Astrocyte (in vitro differentiated cells and primary cell): ENCODE measurements at places on chromosomes 6 and 20. TPM values are rescaled to one million over a fixed set of nuclear protein-coding genes. Genes with fewer than 3 reads are reported as not detected.
A peak's percentile ranks its signal among the peaks of the same experiment; 100 is the strongest.

- DNase-seq: no peak
- no peak overlapping the region for H3K4me3 ChIP-seq
- no peaks in the 10 kb centered on the region for H3K36me3 ChIP-seq
- H3K27me3 ChIP-seq: peaks cover 5% of the 10 kb centered on the region
- H3K27ac ChIP-seq: no peak overlapping the region
These were observed 429.3 kb upstream of the SULF2 start for GRCh38 chr20:48214601-48215000.

GRCh38 chr6:157106487-157106886, 216.8 kb downstream of the TMEM242 start:
- H3K4me3 ChIP-seq: no peak overlapping the region
- peak overlapping the region; percentile 90 for H3K27ac ChIP-seq
- H3K4me1 ChIP-seq: peaks cover 40% of the 10 kb centered on the region
- no peaks in the 10 kb centered on the region for H3K27me3 ChIP-seq
- H3K36me3 ChIP-seq: no peaks in the 10 kb centered on the region

Gene HLA-DOA
- total RNA-seq: 0.48 and 0.89 TPM in 2 replicates

DNA sequence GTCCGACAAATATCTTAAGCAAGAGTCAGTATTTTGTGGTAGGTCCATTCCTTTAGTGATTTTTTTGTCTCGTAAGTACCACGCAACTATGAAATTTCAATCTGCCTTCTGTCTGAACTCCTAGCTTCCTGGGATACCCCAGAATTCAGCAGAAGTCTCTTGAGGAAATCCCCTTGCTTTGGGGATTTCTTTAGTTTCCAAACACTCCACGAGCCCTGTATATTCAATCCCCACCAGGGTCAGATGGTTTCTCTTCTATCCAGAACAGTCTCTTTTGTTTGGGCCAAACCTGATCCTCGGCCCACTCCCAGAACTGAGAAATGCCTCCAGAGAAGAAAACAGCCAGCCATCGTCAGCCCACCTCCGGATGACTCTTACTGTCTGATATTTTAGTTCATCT, 113.0 kb downstream of the CHD6 start:
- H3K4me3 ChIP-seq: no peak overlapping the region
- H3K27ac ChIP-seq: no peak overlapping the region
- H3K4me1 ChIP-seq: no peaks in the 10 kb centered on the region

Gene SFT2D1
- 54.3 and 63.9 TPM in 2 replicates for total RNA-seq

- H3K27me3 ChIP-seq: no peaks in the 10 kb centered on the region
- H3K27ac ChIP-seq: no peak overlapping the region
- H3K36me3 ChIP-seq: no peaks in the 10 kb centered on the region
- peak; percentile 15 for DNase-seq
These were observed 52.4 kb upstream of the TINAG start for GRCh38 chr6:54255886-54256285.

DNA sequence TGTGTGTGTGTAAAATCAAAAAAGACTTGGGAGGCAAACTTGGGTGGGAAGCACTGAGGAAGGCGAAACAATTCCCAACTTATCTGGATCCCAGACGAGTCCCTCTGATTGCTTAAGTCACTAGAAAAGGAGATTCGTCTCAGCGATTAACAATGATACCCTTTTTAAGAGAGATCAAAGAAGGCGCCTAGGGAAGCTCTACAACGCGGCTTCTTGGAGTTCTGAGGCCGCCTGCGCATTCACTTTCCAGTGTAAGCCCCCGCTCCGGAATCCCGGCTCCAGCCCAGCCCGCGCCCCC, 8.7 kb upstream of the TBX18 start:
- DNase-seq: no peak
- H3K36me3 ChIP-seq: no peaks in the 10 kb centered on the region
- H3K4me1 ChIP-seq: no peaks in the 10 kb centered on the region
- H3K27ac ChIP-seq: peak overlapping the region; percentile 67

Gene RNF217
- total RNA-seq: 49.4 and 53.3 TPM in 2 replicates
